ENCODE measurements at places on chromosomes 7 and 10.

DNA sequence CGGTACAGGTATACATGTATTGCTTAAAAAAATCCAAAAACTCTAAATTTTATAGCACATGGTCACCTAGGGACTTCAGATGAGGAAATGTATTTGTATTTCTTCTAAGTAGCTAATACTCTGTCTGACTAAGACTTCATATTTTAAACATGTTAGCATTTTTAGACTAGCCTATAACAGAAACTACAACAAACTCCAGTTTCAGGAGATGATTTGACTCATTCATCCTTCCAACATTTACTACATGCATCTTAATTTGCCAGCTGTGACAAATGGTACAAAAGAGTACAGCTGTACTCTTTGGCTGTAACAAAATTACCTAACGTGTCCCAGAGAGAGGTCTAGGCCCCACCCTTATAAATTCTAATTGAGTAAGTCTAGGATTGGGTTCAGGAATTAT is 22.2 kb downstream of the TMEM209 start:
- no peak for DNase-seq

- DNase-seq: no peak
These were observed 26.1 kb downstream of the MYPN start for GRCh38 chr10:68135362-68135761.

- no peak for DNase-seq
These were observed 197.2 kb downstream of the EBF3 start for GRCh38 chr10:129766611-129767550.

GRCh38 chr10:111108441-111108840 is 31.6 kb downstream of the ADRA2A start:
- DNase-seq: no peak

DNA sequence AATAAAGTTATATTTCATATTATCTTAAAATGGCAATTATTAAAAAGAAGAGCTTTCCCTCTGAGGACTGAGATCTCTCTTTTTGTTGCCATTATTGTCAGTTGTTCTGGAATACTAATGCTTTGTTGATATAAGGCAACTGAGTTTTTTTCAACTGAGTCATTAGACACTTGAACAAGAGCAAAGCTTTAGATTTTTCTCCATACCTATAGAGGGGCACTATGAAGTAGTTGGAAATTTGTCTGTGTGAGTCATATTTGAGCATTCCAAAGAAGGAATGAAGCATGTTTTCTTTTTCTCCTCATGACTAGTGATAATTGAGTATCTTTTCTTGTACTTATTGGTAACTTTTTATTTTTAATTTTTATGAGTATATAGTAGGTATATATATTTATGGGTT is 24.5 kb downstream of the RPA3 start:
- DNase-seq: no peak

GRCh38 chr7:157547102-157547501 is 210.3 kb downstream of the DNAJB6 start:
- no peak for DNase-seq

- no peak for DNase-seq
These were observed 33.6 kb upstream of the LMTK2 start for GRCh38 chr7:98073047-98073446.

GRCh38 chr10:44339218-44339617 is 45.7 kb downstream of the CXCL12 start:
- DNase-seq: no peak

- DNase-seq: no peak
These were observed 4.4 kb upstream of the STEAP4 start for GRCh38 chr7:88310956-88311674.

DNA sequence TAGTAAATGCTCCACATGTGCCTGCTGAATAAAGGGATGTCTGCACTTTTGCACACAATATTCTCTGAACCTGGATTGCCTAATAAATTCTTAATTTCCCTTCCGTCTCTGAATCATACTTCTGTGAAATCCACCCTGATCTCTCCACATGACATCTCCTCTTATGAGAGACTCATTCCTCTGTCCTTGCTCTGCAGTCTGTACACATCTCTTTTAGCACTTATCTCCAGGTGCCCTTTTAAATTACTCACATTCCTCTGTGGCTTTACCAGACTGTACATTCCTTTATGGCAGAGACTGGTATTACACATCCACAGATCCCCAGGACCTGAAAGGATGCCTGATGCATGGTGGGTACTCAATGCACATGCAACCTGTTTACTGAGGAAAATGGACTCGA is 527.6 kb downstream of the PHTF2 start:
- DNase-seq: no peak

GRCh38 chr10:47379901-47380300 is 4.2 kb downstream of the ZNF488 start:
- no peak for DNase-seq

GRCh38 chr7:33050535-33051318 is 11.8 kb downstream of the NT5C3A start:
- no peak for DNase-seq

DNA sequence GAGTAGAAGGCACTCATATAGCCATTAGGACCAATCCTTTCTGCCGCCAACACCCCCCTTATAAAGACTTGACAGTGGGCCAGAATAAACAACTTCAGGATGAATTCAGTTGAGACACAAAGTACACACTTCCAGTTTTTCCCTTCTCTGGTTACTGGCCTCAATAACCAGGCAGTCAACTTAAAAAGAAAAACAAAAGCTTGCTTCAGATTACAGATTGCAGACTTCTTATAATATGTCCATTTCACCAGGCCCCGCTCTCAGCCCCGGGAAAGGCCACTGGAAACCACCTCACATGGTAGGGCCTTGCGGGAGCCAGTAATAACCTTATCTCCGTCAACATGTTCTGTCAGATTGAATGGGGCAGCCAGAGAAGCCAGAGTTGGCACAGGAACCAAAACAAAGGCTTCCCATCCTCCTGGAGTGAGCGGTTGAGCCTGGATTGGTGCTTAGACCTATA is 108.8 kb downstream of the EGFR start:
- no peak for DNase-seq

DNA sequence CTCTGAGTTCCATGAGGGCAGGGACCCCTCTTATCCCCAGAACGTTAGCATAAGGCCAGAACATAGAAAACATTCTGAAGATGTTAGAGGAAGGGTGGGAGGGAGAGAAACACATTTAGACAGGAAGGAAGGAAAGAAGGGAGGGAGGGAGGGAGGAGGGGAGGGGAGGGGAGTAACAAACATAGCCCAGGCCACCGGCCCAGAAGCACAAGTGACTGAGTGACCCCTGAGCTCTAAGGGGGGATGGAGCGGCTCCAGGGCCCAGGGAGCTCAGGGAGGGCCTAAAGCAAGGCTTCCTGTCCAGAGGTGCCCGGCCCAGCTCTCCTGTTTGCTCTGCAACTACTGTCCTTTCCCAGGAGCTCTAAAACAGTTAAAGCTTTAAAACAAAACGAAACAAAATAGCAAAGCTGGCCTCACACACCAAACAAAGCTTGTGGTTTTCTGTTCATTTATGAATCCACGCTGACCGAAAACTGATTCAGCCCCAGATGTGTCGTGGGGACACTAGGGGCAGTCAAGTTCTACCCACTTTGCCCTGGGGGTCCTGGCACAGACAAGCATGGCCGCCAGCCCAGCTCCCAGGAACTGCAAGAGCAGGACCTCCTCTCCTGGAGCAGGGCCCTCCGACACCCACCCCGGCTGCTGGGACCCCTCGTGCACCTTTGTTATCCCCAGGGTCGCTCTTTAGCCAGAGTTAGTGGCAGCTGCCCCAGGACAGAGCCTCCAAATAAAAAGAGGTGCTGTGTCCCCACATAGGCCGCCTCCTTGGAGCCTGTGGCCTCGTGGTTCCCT is 496.2 kb upstream of the FOXK1 start:
- no peak for DNase-seq

DNA sequence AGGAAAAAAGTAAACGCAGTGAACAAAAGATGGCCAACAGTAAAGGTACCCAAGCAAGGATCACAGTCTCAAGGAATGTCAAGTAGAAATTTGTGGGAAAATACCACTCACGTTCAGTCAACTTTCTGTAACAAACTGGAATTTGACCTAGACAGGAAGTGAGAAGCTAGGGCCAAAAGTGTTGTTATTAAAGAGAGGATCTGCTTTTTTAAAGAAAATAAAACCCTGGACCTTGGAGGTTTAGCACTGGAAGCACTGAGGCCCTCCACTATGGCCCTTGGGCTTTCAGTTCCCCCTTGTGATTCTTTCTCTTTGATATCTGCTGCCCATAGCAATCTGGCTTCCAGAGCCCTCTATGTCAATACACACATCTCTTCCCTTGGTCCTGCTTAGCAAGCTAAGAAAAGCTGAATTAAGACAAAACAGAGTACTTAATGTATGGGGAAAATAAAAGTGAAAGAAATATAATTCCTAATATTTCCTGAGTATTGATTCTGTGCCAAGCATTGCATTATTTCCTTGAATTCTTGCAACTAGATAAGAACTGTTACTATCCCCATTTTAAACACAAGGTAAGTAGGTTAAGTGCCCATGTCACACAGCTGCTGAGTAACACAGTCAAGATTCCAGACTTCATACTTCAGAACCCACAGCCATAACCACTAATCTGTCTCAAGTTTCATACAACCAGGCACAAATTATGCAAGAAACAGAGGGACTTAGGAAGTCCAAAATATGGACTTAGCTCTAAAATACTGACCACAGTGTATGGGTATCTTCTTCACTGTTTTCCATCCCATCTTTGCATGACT is 2.6 kb upstream of the ZNF438 start:
- DNase-seq: no peak

- DNase-seq: no peak
These were observed 13.4 kb downstream of the AGAP3 start for GRCh38 chr7:151099486-151100211.

DNA sequence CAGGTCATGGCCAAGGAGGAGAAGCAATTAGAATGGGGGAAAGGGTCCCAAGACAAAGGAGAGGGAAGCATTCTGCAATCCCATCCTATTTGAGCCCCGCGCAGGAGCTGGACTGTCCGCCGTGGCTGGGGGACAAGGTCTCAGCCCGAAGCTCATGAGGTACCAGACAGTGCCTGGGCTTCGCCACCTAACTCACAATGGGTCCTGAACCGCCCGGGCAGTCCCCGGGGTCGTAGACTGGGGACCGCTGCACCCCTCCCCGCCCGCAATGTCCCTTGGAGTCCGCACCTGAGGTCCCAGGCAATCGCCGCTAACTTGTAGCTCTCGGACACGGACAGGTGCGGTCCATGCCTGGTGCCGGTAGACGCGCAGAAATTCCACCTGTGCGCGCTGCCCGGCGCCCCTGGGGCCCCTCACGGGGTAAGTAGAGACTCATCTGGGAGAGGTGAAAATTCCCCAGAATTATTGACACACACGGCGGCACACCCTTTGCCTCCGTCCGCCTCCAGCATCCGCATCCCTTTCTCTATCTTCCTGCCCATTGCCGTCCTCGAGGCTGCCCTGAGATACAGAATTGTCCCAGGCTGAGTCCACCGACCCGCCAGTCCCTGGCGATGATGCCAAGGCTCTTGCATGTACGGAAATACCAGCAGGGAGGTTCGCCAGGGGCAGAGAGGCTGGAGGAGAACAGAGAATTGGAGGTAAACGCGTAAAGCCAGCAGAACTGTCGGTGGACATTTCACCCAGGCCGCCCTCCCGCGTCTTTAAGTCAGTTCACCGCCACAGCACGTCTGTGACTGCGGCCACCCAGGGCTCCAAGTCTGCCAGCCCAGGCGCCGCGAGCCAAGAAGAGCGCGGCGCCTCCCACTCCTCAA is 1.8 kb downstream of the CHRM2 start:
- no peak for DNase-seq

- DNase-seq: no peak
These were observed 648 bp upstream of the RADIL start for GRCh38 chr7:4884164-4884563.

DNA sequence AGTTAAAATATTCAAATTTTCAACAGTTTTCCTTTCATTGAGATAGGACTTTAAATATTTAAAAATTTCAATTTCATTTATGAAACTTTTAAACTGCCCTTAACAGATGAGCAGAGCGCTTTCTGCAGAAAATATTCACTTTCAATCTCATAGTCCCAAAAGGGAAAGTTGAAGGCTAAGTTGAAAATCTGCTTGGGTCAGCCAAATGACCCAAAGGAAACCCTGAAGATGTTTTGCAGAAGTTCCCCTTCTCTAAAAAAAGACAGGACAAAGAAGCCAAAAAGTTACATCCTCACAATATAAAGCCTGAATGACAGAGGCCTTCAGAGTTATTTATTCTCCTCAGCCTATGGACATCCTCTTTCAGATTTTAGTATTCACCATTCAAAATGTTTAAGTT is 17.6 kb upstream of the SCIN start:
- no peak for DNase-seq

DNA sequence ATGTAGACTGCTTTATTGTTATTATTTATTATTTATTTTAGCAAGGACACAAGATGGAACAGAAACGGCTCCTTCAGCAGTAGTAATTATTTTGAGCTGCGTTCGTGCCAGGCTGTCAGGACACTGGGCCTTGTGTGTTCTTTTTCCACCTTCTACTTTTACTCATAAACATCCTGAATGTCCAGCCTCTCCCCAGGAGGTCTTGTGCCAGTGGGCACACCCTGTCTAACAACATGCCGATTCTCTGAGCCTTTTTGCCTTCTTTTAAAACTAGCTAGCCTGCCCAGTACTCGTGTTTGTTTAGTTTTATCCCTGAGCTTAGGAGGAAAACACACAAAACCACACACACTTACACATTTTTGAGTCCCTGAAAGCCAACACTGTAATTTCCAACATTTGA is 1.2 kb downstream of the SCIN start:
- DNase-seq: no peak

- DNase-seq: no peak
These were observed 247.5 kb downstream of the KLF6 start for GRCh38 chr10:3537518-3537917.

DNA sequence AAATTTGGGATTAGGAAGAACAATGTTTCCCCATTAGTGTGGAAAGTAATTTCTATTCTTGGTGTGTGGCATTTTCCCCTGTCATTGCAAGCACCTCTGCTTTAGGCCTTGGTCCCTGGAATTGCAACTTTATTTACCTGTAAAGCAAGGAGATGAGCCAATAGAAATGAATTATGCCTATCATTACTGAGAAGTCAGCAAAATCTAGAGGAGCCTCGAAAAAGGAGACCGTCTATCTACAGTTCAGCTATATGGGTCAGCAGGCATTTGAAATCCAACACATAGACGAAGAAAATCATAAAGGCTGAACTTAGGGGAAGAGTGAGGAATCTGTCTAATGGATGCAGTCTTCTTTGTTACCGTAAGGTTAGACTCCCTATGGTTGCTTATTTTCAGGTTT is 161.1 kb downstream of the CCDC71L start:
- no peak for DNase-seq

GRCh38 chr10:104057717-104058116 is 28.0 kb downstream of the COL17A1 start:
- no peak for DNase-seq

DNA sequence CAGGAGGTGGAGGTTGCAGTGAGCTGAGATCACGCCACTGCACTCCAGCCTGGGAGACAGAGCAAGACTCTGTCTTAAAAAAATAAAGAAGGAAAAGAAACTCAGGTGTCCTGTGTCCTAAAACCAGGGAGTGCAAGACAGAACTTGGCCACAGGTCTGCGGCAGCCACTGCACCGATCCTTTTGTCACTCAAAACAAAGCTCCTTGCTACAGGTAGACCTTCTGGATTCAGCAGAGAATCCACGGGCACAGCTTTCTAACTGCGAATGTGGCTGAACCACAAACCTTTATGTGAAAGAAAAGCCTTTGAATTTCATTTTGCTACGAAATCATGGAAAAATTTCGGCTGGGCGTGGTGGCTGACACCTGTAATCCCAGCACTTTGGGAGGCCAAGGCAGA is 634.9 kb downstream of the CALN1 start:
- no peak for DNase-seq
